Stimulated activated CD4-positive, alpha-beta T cell treated with anti-CD3 and anti-CD28 coated beads, TNF-alpha, amount 100 ng/mL, for 24 hours (primary cell): ENCODE measurements at places on chromosomes 11 and 22.

DNA sequence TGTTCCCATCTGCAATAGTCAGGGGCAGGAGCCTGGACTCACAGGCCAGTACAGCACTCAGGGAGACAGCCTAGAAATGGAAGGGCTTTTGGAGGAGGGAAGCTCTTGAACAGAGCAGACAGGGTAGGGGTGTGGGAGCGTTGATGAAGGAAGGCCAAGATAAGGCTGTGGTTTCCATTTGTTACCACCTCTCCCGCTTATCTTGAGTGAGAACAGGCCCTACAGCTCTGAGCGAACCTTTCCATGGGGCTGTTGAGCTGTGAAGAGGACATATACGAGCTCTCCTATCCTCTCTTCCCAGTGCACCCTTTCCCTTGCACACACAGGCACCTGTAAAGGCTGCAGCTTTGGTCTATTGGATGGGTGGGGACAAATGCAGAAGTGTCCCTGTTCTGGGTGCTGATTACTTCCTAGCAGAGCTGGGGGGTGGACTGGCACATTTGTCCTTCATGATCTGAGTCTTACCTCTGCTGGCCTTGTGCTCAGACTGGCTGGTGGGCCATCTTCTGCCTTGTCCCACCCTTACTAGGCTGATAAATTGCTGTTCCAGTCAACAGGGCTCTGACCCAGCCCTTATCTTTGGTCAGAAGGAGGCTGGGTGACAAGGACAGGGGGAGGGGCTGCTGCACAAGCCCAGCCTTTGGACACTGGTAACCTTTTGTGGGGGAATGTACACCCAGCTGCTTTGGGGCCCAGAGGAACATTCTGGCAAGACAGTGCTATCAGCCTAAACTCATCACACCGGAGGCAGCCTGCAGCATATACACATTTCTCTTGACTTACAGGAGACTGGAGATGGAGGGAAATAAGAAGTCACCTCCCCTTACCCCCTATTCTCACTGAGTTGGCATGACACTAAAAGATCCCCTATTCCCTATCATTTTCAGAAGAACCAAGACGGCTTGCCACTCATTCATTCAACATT is 80.1 kb upstream of the NNMT start:
- no peak for DNase-seq

DNA sequence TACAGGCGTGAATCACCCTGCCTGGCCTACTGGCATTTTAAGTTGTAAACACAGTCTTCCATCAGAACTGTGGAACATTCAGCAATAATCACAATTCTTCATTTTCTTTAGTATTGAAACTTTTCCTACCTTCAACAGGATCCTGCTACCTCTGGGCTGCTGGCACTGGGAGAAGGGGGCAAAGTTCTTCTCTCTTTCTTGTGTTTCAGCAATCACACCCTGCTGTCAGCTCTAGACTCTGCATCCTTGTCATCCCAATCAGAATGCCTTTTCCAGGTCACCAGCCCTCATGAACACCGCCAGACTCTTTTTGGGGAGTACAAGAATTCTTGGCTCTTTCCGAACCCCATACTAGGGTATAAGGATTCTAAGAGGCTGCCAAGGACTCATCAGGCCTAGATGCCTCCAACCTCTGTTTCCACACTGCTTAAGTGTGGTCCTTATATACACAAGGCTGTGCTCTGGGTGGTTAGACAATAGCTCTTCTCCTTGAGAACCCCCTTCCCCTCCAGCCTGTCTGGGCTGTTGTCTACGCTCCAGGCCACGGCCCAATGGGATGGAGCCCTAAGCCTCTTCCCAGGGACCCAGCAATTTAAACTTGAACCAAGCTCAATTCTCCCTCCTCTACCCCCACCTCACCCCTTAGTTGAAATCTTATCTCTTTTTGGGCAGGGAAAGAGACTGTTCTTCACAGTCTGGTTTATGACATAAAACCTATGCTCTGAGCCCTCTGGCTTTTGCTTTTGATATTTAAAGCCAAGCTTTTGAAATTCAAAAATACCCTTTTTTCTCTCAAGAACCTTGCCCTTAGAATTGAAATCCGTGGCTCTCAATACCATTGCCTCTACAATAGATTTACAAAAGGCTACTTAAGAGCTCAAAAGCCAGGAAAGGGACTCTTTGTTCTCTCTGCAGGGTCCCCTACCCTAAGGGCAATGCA is 327.4 kb downstream of the BUD13 start:
- no peak for DNase-seq

DNA sequence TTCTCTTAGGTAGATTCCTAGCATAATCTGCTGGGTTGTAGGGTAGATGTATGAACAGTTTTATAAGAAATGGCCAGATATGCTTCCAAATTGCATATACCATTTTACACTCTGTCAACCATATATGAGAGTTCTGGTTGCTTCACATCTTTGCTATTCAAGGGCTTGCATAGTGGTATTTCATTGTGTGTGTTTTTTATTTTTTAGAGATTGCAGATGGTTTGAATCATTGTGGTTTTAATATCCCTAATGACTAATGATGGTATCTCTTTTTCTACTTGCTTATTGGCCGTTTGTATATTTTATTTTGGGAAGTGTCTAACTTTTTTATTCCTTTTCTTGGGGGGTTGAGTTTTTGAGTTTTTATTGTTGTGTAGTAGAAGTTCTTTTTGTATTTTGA is 26.9 kb downstream of the RNF214 start:
- DNase-seq = no peak

DNA sequence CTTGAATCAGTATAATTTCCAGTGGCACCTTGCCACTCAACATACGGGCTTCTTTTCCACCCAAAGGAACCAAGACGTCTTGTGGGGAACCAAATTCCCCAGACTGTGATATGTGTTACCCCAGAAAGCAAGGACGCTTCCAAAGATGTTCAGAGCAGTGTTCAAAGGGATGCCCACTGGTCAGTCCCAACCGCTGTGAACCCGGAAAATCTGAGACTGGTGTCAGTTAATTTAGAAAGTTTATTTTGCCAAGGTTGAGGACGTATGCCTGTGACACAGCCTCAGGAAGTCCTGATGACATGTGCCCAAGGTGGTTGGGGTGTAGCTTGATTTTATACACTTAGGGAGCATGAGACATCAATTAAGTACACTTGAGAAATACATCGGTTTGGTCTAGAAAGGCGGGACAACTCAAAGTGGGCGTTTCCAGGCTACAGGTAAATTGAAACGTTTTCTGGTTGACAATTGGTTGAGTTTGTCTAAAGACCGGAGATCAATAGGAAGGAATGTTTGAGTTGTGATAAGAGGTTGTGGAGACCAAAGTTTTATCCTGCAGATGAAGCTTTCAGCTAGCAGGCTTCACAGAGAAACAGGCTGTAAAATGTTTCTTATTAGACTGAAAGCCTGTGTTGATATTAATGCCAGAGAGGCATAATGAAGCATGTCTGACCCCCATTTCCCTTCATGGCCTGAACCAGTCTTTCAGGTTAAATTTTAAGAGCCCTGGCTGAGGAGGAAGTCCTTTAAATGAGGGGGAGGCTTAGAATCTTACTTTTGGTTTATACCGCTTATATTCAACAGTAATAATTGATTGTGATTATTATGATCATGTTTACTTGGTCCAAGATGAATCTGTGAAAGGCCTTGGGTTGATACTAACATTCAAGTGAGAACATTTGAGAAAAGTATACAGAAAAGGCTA is 6.8 kb downstream of the APOL3 start:
- no peak for DNase-seq

DNA sequence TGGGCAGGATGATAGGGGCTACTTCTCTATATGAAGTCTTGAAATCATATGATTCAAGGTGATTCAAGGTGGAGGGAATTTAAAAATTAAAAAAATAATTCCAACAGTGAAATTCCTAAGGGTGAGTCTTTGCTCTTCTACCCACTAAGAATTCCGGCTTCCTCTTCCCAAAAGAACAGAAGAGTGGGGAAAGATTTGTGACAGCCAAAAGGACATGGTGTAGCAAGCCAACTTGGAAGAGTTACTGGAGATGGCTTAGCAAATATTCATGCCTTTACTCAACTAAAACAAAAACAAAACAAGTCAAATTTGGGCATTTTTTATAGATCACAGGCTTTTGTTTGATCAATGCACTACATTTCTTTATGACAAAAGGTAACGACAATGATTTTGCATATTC is 12.3 kb downstream of the ZBED5 start:
- DNase-seq = no peak

GRCh38 chr11:131354251-131354701 is 16.1 kb upstream of the NTM start:
- DNase-seq = no peak

DNA sequence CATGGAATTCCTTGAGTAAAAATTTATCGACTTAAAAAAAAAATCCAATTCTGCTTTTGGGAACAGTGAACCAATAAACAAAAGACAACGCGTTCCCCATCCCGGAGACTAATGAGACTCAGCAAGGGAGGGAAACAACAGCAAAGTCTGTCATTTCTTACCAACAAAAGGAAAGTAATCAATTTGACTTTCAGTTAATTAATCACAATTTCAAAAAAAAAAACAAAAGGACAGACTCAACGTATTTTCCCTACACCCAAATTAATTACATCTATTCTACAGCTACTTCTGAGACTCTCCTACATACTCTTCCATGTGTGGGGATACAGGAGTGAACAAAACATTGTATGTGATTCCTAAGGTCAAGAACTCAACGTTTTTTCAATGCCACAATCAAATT is 1.9 kb downstream of the RDX start:
- DNase-seq = no peak

GRCh38 chr11:44842220-44842619 is 108.5 kb downstream of the TP53I11 start:
- DNase-seq = no peak

DNA sequence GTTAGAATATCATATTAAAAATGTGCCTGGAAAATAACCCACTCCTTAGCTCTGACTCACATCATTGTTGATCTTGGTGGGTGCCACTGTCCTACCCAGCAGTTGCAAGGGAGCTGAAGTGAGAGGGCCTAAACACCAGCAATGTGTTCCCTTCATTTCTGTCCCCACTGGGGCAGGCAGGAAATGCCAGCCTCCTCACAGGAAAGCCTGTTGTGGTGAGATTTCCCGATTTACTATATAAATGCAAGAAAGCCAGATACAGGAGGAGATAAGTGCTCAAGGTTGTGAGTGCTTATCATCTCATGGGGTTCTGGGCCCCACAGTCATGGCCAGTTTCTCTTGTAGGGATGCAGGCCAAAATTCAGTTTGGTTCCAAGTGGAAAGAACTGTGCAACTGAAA is 15.8 kb upstream of the FLI1 start:
- DNase-seq = no peak
